ENCODE measurements at places on chromosomes 2 and 18.

DNA sequence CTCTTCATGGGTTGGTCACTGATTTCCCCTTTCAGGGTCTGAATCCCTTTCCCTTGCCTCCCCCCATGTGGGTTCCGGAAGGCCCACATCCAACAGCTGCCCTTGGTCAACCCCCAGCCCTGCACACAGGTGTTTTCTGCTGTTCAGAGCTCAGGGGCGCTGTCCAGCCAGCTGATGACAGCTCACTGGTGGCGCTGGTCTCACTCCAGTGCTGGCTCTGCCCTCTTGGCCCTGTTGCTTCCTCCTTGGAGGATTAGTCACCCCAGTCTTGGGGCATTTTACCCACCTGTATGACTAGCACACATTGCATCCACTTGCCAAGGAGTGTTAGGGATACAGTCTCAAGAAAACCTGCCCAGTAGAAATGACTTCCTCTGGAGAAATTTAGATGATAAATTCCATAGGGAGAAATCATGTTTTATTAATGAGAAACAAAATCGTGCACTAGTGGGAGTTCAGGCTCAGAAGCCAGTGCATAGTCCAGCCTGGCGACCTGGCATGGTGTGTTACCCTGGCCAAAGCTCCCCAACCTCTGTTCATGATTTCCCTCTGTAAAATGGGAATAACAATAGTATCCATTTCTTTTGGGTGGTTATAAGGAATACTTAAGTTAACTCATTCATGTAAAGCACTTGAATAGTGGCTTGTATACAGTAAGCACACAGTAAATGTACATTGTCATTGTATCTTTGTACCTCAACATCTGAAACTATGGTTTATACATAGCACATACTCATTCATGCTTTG, 21.6 kb downstream of the CRIM1 start:
- DNase-seq: no peak

- no peak for DNase-seq
Measured at GRCh38 chr2:110167326-110168000, 37.4 kb downstream of the NPHP1 start.

DNA sequence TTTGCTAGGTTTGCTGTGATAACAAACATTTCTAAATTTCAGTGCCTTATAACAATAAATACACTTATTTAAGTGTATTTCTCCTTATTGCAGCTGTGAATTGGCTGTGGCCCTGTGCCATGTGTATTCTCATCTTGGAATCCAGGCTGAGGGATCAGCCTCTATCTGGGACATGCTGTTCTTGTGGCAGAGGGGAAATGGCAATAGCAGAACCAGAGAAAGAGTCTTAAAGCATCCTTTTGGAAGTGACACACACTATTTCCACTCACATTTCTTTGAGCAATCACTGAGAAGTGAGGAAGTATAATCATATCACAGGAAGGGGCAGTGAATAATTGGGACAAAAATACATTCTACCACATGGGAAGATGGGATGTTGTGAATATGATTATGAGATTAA, 66.2 kb upstream of the PROKR1 start:
- no peak for DNase-seq

- DNase-seq: no peak
Measured at GRCh38 chr2:240146627-240147278, 6.3 kb upstream of the OTOS start.

- no peak for DNase-seq
Measured at GRCh38 chr2:200447139-200447855, 62.6 kb downstream of the KCTD18 start.

DNA sequence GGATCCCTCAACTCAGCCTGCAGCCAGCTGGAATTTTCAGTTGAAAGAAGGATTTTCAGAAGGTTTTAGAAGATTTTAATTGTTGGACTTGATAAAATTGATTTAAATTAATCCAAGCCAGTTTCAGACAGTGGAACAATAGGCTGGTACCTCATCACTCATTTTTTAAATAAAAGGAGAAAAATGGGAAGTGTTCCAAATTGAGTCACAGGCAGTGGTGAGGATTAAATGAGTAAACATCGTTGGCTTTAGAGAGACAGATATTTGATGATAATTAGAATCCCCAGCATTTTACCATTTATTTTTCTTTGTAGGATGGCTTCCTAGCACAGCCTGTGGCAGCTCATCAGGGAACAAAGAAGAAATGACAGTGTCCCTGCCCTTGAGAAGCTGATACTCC, 7.4 kb downstream of the CXCR4 start:
- DNase-seq: no peak

DNA sequence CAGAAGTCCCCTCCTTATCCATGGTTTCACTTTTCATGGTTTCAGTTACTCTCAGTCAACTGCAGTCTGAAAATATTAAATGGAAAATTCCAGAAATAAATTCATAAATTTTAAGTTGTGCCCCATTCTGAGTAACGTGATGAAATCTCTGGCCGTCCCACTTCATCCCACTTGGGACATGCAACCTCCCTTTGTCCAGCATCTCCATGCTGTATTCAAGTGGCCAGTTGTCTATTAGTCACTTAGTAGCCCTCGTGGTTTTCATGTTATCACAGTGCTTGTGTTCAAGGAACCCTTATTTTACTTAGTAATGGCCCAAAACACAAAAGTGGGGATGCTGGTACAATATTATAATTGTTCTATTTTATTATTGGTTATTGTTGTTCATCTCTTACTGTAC, 18.0 kb upstream of the DAPL1 start:
- DNase-seq: no peak

DNA sequence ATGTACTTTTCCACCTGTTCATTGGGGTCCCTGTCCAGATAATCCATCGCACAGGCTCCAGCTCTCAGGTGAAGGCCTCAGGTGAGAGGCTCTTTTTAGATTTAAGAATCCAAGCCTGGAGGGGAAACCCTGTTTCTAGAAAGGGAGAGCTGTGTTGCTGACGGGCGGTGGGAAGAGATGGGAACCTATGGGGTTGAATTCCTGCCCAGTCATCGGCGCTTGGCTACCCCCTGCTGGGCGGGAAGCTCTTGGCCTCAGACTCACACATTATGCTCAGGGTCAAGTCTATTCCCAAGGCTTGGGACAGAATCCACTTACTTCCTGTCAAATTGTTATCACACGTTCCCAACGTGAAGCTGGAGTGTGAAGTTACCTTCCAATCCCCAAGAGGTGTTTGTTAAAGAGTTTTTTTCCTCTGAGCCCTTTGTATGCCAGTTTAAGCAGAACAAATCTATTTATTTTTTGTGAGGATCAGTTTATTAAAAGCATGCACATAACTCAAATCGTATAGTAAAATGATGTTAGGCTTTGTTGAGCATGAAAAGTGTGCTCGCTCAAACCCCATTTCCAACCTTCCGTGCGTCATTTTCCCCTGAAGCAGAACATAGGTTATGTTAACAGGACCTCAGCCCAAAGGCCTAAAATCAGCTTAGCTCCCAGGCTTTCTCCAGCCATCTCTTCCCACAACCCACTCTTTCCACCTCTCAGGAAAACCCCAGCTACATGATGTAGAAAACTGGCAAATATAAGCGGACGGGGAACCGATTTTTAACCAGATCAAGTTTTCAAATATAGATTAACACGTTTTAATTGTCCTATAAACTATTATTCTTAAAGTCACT, 181.7 kb upstream of the ETAA1 start:
- DNase-seq: no peak

- no peak for DNase-seq
Measured at GRCh38 chr2:146730882-146731281, 1113.9 kb upstream of the ACVR2A start.

- no peak for DNase-seq
Measured at GRCh38 chr2:15973481-15974401, 33.4 kb downstream of the MYCN start.

GRCh38 chr2:203586696-203587095, 51.6 kb upstream of the RAPH1 start:
- DNase-seq: no peak

GRCh38 chr2:83941886-83942285, 517.2 kb downstream of the SUCLG1 start:
- no peak for DNase-seq

DNA sequence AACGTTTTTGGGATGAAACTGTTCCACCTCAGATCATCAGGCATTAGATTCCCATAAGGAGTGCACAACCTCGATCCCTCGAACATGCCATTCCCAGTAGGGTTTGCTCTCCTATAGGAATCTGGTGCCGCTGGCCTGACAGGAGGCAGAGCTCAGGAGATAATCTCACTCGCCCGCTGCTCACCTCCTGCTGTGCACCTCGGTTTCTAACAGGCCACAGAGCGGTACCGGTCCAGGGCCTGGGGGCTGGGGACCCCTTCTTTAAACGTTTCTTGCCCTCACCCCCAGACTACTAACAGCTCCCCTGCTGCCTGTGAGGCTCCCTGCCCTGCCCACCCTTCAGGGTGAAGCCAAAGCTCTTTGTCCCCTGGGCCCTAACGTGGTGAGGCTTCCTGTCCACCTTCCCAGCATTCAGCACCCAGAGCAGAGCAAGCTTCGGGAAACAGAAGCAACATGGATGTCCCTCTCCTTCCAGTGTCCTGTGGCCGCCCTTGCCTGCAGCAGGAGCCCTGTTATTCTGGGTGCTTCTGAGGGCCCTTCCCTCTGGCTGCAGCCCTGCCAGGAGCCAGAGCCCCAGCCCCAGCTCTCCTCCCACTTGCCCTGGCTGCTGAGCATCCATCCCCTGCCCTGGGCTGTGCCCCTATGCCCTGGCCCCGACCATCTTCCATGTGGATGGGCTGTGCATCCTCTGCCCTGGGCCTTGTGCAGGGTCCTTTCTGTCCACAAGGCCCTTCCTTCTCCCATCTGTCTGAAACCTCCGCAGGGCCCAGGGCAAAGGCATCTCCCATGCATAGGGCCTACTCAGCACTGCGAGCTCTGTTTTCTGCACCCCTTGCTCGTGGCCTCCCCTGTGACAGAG, 140.1 kb downstream of the MBP start:
- no peak for DNase-seq

GRCh38 chr18:23519734-23520133, 16.4 kb downstream of the RMC1 start:
- no peak for DNase-seq

DNA sequence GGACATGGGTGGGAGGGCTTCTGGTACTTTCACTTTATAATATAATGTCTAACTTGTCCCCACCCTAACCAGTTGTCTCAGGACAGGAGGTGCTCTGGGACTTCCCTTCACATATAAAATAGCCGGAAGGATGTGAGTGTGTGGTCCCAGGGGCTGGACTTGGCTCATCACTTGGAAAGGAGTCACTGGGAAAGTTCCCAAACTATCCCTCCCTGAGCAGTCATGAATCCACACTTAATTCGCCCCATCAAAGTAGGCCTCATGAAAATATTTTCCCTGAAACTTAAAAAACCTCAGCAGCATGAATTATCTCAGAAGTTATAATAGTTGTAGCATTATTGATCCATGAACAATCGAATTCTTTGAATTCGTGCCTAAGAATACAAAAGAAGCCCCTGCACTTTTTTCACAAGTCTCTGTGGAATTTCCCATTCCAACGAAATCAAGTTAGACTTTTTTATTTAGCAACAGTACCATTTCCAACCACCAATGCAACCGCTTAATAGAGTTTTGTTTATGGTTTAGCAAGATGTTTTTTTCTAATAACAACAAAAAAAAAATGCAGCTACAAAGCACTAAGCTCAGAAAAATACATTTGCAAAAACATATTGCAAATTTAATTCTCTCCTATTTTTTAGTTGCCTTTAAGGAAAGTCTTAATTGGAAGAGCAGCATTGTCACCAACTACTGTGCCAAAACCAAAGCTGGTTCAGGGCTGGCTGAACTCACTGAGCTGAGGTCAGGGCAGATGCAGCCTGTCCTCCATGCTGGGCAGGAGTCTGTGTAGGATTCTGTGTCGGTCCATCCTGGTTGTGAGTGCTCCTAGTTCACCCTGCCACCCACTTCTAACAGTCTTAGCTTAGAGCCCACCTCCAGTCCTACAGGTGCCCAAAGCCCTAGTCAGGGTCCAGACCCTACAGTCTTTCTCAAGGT, 68.8 kb upstream of the SPTBN1 start:
- peak; percentile 83 for DNase-seq

DNA sequence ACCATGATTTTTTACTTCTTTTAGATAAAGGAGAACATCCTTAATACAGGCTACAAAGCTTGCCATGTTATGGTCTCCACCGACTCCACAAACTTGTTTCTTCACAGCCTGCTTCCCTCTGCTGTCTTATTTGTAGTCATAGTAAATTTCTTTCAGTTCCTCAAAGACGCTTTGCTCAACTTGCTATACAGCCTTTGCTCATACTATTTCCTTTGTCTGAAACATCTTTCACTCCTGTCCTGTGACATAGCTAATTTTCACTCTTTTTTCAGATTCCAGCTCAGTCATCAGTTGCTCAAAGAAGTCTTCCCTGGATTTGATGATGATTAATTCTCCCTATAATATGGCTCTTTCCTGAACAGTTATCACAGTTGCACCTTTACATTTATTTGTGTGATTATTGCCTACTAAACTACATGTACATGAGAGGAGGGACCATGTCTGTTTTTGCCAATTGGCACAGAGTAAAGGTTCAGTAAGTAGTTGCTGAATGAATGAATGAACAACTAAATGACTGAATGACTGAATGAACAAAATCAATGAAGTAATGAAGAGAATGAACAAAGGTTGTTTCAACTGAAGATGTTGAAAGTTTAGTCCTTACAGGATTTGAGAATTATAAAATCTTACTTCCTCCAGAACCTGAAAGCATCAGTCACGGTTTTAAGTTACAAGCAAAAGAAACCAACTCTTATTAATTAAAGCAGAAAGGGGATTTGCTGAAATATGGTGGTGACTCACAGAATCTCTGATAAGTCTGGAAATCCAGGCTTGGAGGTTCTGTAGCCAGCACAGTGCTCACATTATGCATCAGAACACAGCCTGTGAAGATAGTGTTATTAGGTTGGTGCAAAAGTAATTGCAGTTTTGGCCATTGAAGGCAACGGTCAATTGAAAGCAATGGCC, 186.4 kb upstream of the FAM98A start:
- DNase-seq: no peak

DNA sequence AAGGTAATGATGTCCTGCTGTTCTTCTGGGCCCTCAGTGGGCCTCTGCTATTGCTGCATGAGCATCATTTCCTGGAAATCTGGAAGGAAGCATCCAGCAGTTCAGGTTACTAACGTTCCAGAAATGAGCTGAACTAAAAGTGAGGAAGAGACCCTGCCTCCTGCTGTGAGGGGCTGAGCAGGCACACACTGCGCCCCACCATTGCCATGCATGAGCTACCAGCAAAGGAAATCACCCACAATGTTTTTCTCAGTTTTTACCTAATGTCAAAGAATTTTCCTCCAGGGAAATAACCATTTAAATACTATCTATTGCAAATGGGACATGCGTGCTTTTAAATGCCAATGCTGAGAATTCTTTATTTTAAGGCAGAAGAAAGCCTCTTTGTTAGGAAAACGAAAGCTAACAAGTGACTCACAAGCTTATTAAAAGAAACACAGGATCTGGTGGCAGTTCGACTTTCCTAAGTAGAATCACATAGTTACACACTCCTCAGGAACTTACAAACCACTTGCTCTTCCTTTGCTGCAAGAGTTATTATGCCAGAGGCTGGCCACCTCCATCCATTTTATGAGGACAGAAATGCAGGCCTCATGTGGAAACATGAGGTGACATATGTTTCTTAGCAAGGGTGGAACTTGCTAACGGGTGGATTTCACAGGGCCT, 152.6 kb upstream of the TTC39C start:
- DNase-seq: no peak

All from skin of body (tissue), 3 donors.